T47D (cell line): ENCODE measurements at places on chromosomes 7 and 10.

DNA sequence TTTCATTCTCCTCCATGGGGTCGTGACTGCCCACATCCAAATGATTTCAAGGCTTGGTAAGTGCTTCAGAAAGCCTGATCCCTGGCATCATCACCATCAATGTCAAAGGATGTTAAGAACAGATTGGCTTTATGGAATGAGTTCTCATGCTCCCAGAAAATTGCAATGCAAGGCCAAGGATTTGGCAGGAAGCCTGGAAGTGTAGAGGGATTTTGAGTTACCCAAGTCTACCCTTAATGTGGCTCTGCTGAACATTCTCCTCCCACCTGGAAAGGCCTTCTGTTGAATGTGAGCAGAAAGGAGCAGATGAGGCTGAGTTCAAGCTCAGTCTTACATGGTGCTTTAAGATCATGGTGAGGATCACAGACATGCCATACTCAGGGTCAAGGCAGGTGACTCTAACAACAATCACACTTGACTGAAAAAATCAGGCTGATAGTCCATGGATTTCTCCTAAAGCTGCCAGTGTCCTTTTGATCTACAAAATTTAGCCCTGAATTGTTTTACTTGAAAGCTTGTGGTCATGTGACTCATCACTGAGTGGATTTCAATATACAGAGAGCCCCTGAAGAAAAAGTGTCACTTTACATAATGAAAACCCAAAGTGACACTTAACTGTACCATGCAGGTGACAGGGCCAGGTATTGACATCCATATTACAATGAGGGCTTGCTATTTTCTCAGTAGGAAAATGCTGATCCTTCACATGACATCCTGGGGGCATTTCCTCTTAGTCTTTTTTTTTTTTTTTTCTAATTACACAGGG is 111.1 kb upstream of the PDLIM1 start:
- DNase-seq = no peak

DNA sequence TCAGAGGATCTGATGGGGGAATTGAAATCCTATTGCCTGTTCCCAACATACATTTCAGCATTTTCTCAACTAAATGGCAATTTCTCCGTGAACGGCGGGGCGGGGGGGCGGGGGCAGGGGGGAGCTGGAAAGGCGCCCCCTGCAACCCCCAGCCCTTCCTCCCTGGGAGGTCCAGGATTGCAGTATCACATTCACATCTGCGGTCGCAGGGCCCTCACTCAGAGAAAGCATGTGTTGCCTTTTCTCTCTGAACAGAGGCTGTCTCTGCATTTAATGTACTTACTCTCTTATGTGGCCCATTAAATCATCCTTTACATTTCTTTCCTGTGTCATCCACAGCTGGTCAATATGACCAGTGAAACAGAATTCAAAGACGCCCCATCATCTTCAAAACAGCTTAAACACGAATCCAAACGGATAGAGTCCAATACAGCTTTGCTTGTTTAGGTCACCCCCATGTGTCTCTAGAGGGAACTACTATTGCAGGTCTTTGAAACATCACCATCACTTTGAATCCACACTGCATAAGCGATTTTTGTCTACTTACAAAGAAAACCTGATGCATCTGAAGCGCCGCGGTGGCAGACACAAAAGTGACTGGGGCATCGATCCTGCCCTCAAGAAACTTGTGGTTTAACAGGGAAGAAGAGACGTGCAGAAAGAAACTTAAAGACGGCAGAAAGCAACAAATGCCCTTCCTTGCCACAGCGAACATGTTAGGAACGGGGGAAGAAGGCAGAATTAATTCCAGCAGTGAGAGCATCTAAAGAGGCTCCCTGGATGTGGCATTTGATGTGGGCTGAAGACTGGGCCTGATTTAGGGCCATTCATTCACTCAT is 17.0 kb upstream of the ECHDC3 start:
- DNase-seq = peak; percentile 68

DNA sequence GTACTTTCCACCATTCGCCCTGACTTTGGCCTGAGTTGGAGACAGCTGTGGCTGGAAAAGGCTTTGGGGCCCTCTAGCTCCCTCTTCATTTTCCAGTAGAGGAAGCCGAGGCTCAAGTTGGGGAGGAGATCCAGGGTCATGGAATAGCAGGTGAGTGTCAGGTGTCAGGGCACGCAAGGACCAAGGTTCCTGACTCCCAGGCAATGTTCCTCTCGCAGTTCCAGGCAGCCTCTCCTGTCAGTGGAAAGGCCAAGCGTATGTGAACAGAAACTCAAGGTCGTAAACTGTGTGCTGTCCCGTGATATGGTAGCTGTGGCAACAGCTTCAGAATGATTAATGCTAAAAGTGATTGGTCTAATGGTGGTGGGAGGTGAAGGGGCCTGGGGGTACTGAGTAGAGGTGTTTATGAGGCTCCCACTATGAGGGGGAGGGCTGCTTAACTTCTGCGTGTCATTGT is 13.2 kb downstream of the ADAMTS14 start:
- no peak for DNase-seq

DNA sequence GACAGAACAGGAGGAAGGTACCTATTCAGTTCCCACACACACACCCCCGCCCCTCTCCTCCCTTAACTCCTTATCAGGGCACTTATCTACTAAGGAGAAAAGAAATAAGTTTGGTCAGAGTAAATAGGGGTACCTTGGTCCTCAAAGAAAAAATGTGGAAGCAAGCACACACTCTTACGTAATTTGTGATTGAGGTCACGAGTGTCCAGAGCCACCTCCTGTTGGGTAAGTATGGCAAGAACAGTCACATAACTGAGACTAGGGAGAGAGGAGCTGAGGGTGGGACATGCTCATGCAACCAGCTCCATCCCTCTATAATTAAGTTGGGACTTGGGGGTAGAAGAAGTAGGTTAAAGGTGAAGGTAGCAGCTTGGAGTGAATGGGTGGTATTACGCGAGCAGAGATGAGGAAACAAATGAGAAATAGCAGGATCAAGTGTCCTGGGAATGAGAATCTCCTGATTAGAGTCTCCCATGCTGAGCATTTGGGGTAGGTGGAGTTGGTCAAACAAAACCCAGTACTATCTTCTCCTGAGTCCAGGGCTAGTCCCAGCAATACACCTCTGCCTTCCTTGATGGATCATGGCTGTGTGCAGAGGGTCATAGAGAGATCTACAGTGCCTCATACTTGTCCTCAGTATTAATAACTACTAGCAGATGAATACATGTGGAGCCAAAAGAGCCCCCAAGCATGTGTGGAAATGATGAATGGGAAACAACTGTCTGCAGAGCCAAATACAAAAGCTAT is 77.1 kb downstream of the GSAP start:
- DNase-seq = no peak

DNA sequence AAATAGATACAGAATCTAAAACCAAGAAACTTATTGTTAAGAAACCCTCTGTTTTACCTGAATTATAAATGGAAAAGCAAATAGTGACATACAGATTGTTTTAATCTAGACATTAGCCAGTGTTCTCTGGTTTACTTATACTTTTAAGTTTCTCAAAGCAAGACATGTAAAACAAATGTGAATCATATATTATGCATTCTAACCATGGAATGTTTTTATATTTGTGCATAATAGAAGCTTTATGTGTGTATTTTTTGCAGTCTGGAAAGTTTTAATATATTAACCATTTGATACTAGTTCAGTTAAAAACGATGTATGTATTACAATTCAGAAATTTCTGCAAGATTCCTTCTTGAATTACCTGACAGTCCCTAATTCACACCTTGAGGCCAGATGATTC is 150.6 kb upstream of the TMEM72 start:
- DNase-seq = no peak

DNA sequence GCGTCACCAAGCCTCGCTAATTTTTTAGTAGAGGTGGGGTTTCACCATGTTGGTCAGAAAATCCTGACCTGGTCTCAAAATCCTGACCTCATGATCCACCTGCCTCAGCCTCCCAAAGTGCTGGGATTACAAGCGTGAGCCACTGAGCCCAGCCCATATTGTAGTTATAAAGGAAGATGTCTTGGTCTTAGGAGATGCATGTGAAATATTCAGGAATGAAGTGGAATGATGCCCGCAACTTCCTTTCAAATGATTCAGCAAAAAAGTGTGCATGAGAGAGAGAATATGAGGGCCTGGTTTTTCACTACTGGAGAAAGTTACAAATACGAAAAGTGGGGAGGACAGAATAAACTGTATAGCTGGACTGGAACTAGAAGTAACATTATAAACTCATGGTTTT is 15.9 kb downstream of the TMEM209 start:
- no peak for DNase-seq

DNA sequence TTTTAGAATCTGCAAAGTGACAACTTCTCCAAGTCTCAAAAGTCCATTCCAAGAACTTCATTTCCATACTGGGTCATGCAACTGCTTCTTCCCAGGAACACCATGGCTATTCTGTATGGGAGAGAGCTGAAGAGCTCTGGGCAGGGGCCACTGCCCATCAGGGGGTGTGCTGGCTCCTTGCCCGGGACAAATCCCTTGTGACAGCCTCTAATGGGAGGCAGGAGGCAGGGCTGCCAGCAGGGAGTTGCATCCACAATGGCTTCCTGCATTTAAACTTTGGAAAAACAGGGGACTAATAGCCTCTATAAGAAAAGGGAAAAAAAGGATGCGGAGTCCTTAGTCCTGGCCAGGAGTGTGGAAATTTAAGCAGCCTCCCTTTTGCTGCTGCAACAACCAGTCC is 18.4 kb upstream of the FRMD4A start:
- no peak for DNase-seq

DNA sequence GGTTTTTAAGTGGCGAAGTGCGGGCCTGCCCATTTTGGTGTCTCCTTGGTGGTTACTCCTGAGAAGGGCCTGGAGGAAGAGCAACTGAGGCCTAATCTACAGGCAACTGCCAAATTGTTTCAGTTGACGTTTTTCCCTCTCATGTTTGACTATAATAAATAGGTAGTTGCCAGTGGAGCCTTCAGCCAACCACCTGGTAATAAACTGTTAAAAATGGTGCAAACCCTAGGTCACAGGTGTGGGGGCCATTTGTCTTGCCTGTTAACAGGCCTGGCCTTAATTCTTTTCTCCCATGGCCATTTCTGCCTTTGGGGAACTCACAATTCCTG is 3.7 kb downstream of the IKZF1 start:
- DNase-seq = no peak

DNA sequence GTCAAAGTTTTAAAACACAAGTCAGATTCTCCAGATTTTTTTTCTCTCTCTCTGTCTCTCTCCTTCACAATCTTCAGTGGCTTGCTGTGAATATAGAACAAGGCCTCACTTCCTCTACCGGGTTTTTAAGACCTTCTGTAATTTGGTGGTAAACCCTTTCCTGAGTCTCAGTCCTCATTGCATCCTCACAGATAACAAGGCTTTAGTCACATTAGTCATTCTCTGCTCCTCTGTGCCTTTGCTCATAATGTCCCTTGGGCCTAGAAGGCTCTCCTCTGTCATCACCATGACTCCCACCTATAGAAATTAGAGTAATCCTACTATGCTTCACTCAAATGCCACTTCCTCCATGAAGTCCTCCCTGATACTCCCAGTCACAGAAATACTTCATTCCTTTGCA is 172.7 kb upstream of the HPS1 start:
- no peak for DNase-seq

DNA sequence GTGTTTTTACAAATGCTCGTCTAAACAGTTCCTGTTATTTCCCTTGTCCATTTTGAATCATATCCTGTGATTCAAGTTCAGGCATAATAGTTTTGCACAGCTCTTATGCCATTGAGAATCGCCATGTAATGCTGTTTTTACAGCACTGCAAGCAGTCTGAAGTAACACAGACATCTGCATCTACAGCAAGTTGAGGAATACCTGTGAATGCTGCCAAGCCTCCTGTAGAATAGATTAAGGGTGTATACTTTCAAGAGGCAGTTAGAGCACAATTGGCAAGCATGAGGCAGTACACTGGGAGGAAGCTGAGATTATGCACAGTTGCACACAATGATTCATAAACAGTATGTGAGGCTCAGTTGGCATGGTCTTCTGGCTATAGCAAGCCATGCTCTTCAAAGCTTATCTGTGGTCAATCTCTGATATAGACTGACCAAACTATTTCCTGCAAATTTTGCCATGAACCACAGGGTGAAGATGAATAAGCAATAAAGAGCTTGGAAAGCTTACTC is 121.9 kb upstream of the AKR1E2 start:
- DNase-seq = peak; percentile 46

- no peak for DNase-seq
These were observed 48.1 kb upstream of the GLCCI1 start for GRCh38 chr7:7920481-7920880.

DNA sequence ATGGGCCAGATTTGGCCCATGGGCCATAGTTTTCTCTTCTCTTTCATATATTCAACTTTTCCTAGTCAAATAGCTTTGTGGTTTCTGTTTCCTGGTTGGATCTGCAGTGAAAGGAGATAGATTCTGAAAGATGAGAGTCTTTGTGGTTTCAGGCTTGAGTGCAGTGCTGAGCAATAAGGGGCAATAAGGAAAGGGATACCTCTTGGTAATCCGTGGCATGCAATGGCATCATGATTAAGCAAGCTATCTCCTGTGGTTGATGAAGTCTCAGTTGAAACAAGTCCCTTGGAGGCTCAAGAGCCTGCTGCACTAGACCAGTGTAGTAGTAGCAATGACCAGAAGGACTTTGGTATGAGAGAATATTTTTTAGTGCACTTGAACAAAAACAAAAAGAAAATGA is 187.7 kb upstream of the CNTNAP2 start:
- DNase-seq = no peak

DNA sequence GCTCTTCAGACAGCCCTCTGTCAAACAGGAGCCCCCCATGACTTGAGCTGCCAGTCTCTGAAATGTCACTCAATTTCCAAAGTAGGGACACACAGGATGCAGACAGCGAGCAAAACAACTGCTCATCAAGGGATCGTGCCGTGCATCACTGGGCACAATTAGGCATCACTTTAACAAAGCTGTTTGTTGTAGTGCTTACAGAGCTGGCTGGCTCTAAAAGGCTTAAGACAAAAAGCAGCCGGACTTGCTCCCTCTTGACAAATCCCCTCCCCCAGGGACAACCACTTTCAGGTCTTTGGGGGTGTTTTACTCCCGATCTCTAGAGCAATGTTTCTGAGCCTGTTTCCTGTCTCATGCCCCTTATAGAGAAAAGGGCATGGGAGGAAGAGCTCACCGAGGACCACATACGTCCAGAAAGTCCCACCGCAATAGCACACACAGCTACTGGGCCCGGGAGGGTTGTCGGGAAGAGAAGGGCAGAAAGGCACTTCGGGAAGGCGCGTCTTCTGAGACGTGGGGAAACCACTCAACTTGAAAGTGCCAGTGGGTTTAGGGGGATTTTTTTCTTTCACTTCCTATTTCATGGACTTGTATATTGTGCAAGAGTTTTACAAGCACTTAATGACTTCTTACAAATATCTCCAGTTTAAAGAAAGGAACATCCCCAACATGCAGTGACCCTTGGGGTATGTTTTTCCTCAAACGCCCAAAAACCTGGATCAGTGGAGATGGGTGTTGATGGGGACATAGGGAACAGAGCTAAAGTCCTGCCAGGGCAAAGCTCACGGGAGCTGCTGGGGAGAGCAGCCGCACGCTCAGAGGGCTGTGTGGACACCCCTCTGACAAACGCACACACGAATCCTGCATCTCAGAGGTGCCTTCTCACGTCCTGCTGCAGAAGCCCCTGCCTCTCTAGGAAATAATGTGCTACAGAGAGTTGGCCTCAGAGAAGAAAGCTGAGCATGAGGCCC is 27.1 kb downstream of the LRRC20 start:
- no peak for DNase-seq
